Activated T-helper 2 cell treated with anti-CD3 and anti-CD28 coated beads, Interferon-gamma antibody, Interleukin-2, Interleukin-4, amounts not matched to agents 10 μg/mL and 5 μg/mL and 100 μg/mL, durations not matched to agents 14 hours and 24 hours and 36 hours (primary cell): ENCODE measurements at places on chromosomes 5 and 9. TPM values are rescaled to one million over a fixed set of nuclear protein-coding genes. Genes with fewer than 3 reads are reported as not detected.
A peak's percentile ranks its signal among the peaks of the same experiment; 100 is the strongest.

DNA sequence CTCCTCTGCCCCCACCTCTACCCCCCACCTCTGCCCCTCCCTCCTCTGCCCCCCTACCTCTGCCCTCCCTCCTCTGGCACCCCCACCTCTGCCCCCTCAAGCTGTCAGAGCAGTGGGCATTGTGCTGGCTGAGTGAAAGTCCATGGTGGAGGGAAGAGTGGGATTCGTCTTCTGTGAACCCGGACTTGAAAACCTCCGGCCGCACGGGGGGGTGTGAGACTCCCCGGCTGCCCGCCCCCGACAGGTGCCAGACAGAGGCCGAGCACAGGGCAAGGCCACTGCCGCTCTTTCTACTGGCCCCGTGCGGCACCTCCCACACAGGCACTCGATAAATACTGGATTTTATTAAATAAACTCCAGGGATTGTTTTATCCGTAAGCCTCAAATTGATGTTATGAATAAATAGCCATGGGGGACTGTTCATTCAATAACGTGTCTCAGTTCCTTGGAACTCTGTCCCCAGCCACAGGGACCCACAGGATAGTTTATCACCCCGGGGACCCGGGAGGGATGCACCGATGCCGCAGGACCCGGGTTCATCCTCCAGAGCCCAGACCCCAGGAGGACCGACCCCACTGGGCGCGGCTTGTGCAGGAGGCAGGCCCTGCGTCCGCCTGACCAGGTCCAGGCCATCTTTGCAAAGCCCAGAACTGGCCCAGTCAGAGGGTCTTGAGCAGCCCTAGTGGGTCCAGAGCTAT, 2.6 kb upstream of the QRFP start:
- no peaks in the 10 kb centered on the region for H3K27me3 ChIP-seq
- no peaks in the 10 kb centered on the region for H3K4me1 ChIP-seq
- H3K27ac ChIP-seq, result no peak overlapping the region
- DNase-seq, result no peak

- H3K4me1 ChIP-seq, result no peaks in the 10 kb centered on the region
- no peak overlapping the region for H3K4me3 ChIP-seq
- no peaks in the 10 kb centered on the region for H3K27me3 ChIP-seq
- no peak for DNase-seq
Observed at GRCh38 chr9:114278881-114279570, 43.9 kb upstream of the ORM1 start.

FBXO4 gene
- total RNA-seq, result 16.1 and 17.2 TPM in 2 replicates

FEM1C gene
- total RNA-seq, result 14.3 and 15.0 TPM in 2 replicates

FREM1 gene
- total RNA-seq, result not detected in 2 replicates

GRCh38 chr5:135694012-135694411, 115.2 kb upstream of the CXCL14 start:
- no peaks in the 10 kb centered on the region for H3K36me3 ChIP-seq
- H3K27me3 ChIP-seq, result peaks cover 2% of the 10 kb centered on the region
- no peaks in the 10 kb centered on the region for H3K4me1 ChIP-seq
- H3K4me3 ChIP-seq, result no peak overlapping the region
- DNase-seq, result no peak

GRCh38 chr9:121651295-121652020, at the start of gene DAB2IP:
Gene DAB2IP (plus strand): TSS chr9:121651634. CDS start chr9:121651776, 142 bp downstream.
- H3K4me3 ChIP-seq, result peak within 1 kb of the TSS; percentile 21
- H3K27me3 ChIP-seq, result peaks cover 55% of the 10 kb centered on the region
- no peaks in the 10 kb centered on the region for H3K36me3 ChIP-seq
- H3K4me1 ChIP-seq, result no peaks in the 10 kb centered on the region
- H3K27ac ChIP-seq, result no peak within 1 kb of the TSS

DOCK2 gene
- total RNA-seq, result 217 and 246 TPM in 2 replicates

- no peak for DNase-seq
Observed at GRCh38 chr9:103014242-103014641, 19.1 kb downstream of the CYLC2 start.

DNA sequence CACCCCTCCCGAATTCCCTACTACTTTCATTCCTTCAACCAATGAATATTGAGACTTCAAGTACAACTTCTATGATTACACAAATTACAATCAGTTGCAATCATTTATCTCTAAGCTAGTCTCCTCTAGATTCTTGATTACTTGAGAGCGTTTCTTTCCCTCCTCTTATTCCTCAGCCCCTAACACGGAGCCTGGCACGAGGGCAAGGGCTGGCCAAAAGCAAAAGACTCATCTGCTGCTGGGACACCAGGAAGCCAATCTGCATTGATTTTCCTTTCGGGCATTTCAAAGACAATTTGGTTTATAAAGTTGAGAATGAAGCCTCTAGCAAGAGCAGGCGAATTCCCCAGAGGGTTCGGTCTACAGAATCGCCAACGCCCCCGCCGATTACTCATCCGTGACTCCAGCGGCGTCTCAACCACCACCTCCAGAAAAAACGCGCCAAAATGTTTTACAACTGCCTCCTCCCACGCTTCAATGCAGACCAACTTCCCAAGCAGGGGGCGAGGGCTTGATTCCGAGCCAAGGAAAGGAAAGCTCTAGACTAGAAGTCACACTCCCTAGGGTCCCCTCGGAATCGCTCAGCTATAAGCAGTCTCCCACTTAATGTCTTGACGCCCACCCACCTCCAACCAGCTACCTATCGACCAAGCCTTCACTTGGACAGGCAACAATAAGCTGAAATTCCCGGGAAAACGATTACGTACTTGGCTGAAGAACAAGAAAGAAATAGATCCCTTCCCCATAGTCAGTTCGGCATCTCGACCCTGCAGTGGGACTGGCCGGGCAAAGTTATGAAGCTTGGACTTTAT, 1.5 kb downstream of the PCSK1 start:
- no peak overlapping the region for H3K4me3 ChIP-seq
- peaks cover 48% of the 10 kb centered on the region for H3K27me3 ChIP-seq
- peaks cover 9% of the 10 kb centered on the region for H3K4me1 ChIP-seq
- H3K27ac ChIP-seq, result no peak overlapping the region

NRG2 gene
- total RNA-seq, result 0.09 TPM in 1 of 2 replicates, not detected in the other

DNA sequence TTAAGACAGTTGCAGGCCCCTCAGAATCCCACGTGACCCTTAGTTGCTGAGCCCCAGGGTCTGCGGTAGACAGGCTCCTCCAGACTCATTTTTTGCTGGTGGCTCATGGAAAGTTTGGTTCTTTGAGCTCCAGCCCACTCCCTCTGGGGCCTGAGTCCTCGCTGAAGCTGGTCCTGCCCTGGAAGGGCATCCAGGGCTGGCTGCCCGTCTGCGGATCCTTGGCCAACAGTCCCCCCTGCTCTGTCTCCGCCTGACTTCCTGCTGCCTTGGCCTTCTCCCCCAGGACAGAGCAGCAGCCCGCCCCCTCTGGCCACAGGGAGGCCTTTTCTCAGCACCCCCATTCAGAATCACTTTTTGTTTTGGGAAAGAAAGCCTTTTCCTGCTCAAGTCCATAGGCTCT, 24.4 kb downstream of the SLC6A7 start:
- DNase-seq, result no peak
- no peaks in the 10 kb centered on the region for H3K36me3 ChIP-seq
- no peak overlapping the region for H3K27ac ChIP-seq
- H3K27me3 ChIP-seq, result peaks cover 5% of the 10 kb centered on the region

DNA sequence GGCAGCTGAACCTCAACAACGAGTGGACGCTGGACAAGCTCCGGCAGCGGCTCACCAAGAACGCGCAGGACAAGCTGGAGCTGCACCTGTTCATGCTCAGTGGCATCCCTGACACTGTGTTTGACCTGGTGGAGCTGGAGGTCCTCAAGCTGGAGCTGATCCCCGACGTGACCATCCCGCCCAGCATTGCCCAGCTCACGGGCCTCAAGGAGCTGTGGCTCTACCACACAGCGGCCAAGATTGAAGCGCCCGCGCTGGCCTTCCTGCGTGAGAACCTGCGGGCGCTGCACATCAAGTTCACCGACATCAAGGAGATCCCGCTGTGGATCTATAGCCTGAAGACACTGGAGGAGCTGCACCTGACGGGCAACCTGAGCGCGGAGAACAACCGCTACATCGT, 12.4 kb upstream of the PHYHD1 start:
- no peak overlapping the region for H3K4me3 ChIP-seq
- H3K27me3 ChIP-seq, result no peaks in the 10 kb centered on the region
- no peak for DNase-seq
- peaks cover 32% of the 10 kb centered on the region for H3K4me1 ChIP-seq

RETREG1 gene
- 21.9 and 28.0 TPM in 2 replicates for total RNA-seq

DNA sequence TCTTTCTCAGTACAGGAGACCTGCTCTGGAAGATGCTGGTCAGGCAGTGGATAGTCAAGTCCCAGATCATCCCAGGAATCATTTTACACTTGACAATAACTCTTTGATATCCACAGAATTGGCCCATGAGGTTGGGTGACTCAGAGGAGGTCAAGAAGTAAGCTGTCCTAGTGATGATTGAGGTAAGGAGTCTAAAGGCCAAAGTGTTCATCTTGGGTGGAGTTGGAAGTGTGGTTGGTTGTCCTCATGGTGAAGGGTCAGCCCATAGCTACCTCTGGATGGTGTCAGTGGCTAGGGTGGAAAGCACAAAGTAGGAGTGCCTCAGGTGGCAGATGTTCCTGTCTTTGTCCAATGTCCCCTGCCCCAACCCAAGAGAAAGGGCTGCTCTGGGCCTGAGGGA, 24.1 kb upstream of the RCL1 start:
- no peaks in the 10 kb centered on the region for H3K27me3 ChIP-seq
- no peak overlapping the region for H3K27ac ChIP-seq
- H3K4me1 ChIP-seq, result peaks cover 12% of the 10 kb centered on the region

PCDHGB2 gene
- total RNA-seq, result 0.85 and 0.91 TPM in 2 replicates

TAF1L gene
- not detected in 2 replicates for total RNA-seq

- no peak overlapping the region for H3K27ac ChIP-seq
- no peaks in the 10 kb centered on the region for H3K27me3 ChIP-seq
- DNase-seq, result no peak
- H3K4me1 ChIP-seq, result peaks cover 76% of the 10 kb centered on the region
- H3K36me3 ChIP-seq, result peaks cover 19% of the 10 kb centered on the region
- no peak overlapping the region for H3K4me3 ChIP-seq
Observed at GRCh38 chr5:40273936-40274335, 405.8 kb upstream of the PTGER4 start.

DNA sequence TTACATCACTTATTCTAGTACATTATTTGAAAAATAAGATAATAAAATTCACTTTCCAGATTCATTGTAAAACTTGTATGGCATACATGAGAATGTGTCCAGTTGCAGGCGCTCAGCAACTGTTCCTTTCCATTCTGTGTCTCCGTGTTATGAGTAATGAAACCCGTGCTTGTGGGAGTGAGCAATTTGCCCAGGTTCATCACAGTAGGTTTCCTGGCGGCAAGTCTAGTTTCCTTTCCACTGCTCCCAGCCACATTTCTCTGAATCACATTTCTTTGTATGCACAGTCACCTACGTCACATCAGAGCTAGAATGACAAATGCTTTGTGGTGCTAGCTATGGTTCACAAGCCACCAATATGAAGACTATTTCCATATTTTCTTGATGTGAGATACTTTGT, 39.9 kb downstream of the MOCS2 start:
- peaks cover 35% of the 10 kb centered on the region for H3K4me1 ChIP-seq
- H3K27me3 ChIP-seq, result peaks cover 8% of the 10 kb centered on the region

GRCh38 chr9:86868616-86869015, 78.7 kb downstream of the GAS1 start:
- DNase-seq, result no peak
- no peaks in the 10 kb centered on the region for H3K27me3 ChIP-seq
- H3K4me3 ChIP-seq, result no peak overlapping the region
- H3K36me3 ChIP-seq, result no peaks in the 10 kb centered on the region
- no peaks in the 10 kb centered on the region for H3K4me1 ChIP-seq

DNA sequence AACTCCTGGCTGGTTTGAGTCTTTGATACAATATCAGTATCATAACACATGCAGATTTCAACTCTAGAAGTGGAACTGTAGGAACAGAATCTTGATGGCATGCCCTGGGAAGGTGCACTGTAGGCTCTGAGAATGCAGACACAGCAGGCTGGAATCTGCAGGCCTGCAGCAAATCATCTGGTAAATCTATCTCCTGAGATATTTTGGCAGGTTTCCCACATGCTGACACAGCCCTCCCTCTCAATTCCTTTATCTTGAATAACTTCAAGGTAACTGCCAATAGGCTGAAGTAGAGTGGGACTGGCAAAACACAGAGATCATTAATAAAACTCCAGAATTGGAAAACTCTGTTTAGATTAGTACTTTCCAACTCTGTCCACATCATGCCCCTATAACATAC, 177.8 kb upstream of the PCSK5 start:
- H3K36me3 ChIP-seq, result no peaks in the 10 kb centered on the region
- H3K27ac ChIP-seq, result no peak overlapping the region
- H3K27me3 ChIP-seq, result peaks cover 2% of the 10 kb centered on the region
- H3K4me1 ChIP-seq, result no peaks in the 10 kb centered on the region
- no peak overlapping the region for H3K4me3 ChIP-seq

DNA sequence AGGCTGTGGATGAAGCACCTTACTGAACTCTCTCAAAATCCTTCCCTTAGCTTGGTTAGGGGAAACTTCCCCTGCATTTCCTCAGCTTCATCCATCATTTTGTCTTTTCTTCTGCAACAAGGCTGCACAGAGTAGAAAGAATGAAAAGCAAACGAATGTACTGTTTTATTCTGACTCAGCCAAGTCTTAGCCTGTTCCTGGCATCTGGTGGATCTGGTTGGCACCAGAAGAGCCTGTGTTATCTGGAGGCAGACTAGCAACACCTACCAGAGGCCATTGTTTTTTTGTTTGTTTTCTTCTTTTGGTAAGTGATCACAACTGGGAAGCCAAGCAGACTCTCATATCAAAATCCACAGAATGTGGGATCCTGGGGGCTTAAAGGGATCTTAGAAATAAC, 200.7 kb downstream of the FANCC start:
- no peaks in the 10 kb centered on the region for H3K27me3 ChIP-seq
- peaks cover 3% of the 10 kb centered on the region for H3K4me1 ChIP-seq
- H3K27ac ChIP-seq, result no peak overlapping the region
- no peak for DNase-seq
- peaks cover 2% of the 10 kb centered on the region for H3K36me3 ChIP-seq
- H3K4me3 ChIP-seq, result no peak overlapping the region

DNA sequence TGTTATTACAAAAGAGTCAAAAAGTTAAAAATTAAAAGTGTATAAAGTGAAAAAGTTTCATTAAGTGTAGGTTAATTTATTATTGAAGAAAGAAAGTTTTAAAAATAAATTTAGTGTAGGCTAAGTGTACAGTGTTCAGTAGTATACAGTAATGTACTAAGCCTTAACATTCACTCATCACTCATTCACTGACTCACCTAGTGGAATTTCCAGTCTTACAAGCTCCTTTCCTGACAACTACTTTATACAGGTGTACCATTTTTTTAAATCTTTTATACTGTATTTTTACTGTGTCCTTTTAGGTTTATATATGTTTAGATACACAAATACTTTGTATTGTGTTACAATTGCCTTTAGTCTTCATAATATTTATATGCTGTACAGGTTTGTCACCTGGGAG, 530.2 kb upstream of the FAM174A start:
- DNase-seq, result no peak
- H3K27me3 ChIP-seq, result no peaks in the 10 kb centered on the region
- no peaks in the 10 kb centered on the region for H3K4me1 ChIP-seq
- no peak overlapping the region for H3K27ac ChIP-seq

GRCh38 chr9:116208417-116209232, 55.0 kb downstream of the PAPPA start:
- no peaks in the 10 kb centered on the region for H3K4me1 ChIP-seq
- H3K36me3 ChIP-seq, result no peaks in the 10 kb centered on the region
- H3K4me3 ChIP-seq, result no peak overlapping the region
- H3K27ac ChIP-seq, result no peak overlapping the region
- no peaks in the 10 kb centered on the region for H3K27me3 ChIP-seq

PCSK5 gene
- total RNA-seq, result 1.5 TPM in 2 replicates
